Suprapubic skin (tissue), 4 donors: ENCODE measurements at places on chromosomes 3 and 15.

GRCh38 chr3:15823092-15823491, 25.3 kb upstream of the ANKRD28 start:
- DNase-seq, result no peak

DNA sequence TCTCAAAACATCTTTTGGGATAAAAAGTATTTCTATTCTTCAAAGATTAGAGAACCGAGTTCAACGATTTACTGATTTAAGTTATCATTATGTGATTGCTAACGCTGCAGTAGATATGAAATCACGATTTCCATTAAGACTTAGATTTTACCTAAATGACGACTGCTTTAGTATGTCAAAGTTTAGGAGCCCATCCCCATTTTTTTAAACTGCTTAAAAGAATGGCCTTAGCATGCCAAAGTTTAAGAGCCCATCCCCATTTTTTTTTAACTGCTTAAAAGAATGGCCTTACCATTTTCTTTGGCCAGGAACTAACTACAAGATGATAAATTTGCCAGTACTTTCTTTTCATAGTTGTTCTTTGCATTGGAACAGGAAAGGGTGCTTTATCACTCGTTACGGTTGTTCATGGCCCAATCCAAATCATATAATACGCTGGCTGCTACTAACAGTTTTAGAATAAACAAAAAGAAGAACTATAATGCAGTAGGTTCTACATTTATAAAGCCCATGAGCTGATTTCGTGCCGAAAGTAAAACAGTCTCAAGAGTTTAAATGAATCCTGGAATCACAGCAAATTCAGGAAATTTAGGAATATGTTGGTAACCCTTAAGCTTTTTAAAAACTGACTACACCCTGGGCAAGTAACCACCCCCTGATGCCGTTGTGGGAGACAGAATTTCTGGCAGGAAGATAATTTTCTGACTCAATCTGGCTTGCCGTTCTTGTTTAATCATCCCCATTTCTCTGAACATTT, 869 bp upstream of the TSC22D2 start:
- DNase-seq, result no peak

DNA sequence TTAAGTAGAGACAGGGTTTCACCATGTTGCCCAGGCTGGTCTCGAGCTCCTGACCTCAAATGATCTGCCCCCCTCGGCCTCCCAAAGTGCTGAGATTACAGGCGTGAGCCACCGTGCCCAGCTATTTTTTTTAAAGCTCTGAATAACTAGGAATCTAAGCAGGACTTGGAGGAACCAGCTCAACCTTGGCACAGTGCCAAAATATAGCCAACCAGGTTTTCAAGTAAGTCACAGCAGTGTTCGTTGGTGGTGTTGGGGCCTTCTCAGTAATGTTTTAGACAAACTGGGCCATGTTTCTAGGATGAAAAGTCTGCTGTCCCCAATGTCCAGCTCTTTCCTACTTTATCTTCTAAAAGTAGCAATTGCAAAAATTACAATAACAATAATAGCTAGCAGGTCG, 6.4 kb upstream of the ADAM10 start:
- no peak for DNase-seq

DNA sequence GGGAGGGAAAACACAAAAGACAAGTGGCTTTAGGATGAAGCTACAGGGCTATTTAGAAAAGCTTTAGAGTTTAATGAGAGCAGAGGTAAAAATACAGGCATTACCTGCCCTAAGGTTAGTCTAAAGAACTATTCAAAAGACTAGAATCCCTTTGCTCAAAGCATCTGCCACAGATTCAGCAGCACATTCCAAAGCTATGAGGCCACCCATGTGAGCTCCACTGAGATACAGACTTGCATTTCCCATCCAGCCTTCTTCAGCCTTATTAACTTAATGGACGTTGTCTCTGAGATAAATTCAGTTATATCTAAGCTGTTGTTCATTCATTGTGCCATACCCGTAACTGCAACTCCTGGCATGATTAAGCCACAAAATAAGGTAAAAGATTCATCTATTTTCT, 25.4 kb downstream of the CXCR6 start:
- no peak for DNase-seq
